Kidney (tissue), 22 donors: ENCODE measurements at places on chromosomes 5 and 9. TPM values are rescaled to one million over a fixed set of nuclear protein-coding genes. Genes with fewer than 3 reads are reported as not detected.

- no peak for DNase-seq
Observed at GRCh38 chr5:160173-160510, 31.2 kb upstream of the LRRC14B start.

Gene TUSC1
- total RNA-seq, result 17.6 TPM

DNA sequence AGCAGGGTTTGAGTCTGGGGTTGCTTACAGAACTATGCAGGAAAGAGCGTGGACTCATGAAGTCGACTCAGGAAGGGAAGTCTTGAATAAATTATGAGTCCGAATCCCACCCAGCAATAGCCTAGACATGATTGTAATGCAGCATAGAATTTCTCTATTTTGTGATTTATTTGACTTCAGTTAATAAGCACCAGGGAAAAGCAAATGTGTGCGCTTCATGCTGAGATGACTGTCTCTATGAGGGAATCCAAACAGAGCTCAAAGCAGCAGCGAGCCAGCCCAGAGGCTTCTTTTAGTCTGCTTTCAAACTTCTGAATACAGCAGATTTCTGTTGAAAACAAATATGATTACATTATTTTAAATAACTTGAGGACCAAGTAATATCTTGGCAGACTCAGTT is 188.0 kb downstream of the SEMA6A start:
- DNase-seq, result peak; percentile 42

Gene PALM2AKAP2
- total RNA-seq, result 10.6 TPM

- no peak for DNase-seq
Observed at GRCh38 chr5:17882760-17883488, 248.7 kb downstream of the TAF11L14 start.
